T-helper 1 cell (primary cell): ENCODE measurements at places on chromosomes 13 and 19.

DNA sequence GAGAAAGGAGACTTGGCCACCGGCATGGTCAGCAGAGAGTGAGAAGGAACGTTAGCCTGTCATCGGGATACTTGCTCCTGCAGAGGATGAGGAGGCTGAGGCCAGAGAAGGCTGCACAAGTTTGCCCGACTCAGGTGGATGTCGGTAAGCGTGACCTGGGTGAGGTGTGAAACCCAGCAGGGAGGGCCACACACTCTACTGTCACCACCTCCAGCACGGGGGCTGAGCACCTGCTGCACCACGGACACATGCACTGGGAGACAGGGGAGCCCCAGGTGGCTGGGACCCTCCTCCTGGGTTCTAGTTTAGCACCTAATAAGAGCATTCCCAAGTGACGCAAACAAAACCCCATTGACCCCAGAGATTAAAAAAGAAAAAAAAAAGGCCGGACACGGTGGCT lies 17.3 kb downstream of the MLLT1 start:
- DNase-seq = no peak

- no peak for DNase-seq
These were observed 5.9 kb upstream of the ATP4A start for GRCh38 chr19:35569281-35569781.

DNA sequence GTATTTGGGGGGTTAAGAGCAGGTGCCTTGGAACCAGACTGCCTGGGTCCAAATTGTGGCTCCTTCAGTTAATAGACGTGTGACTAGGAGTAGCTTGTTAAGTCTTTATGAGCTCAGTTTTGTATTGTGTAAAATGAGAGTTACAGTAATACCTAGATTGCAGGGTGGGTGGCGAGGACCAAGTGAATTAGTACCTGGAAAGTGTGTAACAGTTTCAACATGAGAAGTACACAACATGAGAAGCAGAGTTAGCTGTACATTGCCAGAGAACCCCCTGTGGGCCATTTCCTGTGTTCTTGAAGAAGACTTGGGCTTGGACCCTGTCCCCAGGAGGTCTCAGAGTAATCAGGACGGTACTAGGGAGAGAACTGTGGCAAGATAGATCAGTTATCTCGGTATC lies 36.8 kb downstream of the PPP2R1A start:
- no peak for DNase-seq

- no peak for DNase-seq
These were observed 5.6 kb downstream of the RANBP3 start for GRCh38 chr19:5972355-5972731.

DNA sequence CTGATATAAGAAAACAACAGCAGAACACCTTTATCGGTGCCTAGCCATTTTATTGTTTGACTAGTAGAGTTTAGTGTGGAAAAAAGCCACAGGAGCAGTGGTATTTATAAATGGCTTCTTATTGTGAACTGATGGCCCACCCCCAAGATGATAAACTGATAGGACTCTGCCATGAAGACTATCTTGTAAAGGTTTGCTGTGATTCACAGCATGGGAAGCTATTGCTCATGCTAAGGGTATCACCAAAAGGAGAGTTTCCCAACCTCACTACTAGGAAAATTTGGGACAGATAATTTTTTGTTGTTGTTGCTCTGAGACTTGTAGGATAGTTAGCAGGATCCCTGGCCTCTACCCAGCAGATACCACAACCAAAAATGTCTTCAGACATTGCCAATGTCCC lies 12.0 kb upstream of the SLC7A1 start:
- no peak for DNase-seq

- DNase-seq = no peak
These were observed 2.2 kb upstream of the TNFSF9 start for GRCh38 chr19:6528544-6529121.

DNA sequence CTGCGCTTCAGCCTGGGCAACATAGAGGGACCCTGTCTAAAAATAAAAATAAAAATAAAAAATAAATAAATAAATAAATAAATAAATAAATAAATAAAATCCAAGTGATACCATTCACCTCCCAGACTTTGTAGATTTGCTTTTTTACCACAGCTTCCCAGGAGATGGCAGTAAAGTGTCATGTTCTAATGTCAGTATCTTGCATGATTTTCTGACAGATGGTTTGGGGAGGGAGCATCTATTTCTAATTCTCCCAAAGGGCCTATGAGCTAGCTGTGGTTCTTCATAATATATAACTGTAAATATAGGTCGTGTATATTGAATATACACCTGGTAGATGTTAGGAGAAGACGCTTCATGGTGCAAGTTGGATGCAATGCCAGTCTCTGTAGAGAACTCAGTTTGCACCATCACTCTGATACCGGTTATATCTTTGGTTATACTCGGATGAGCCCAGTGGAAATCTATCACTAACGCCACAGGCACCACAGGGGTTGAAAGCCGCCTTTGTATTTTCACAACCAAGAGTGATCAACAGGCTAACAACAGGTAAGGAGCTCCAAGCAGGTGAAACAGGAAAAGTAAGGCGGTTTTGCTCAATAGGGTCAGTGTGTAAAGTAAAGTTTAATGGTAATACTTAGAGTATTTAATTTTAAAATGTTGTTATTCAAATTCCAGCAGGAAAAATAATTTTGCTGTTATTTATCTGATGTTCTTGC lies 13.9 kb downstream of the APLP1 start:
- peak; percentile 52 for DNase-seq

- DNase-seq = no peak
These were observed 11.2 kb upstream of the ZNF358 start for GRCh38 chr19:7504684-7505083.

- no peak for DNase-seq
These were observed 66.5 kb downstream of the NDFIP2 start for GRCh38 chr13:79547211-79548195.

DNA sequence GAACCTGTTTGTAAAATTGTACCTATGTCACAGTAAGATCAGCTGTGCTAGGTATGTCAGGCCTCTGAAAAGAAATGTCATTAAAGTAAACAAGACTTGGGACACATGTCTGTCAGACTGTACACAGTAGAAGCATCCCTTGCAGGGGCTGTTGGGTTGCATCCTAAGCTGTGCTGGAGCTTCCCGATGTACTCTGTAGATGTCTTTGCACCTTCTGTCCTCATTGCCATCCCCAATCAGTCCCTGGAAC lies 48.7 kb upstream of the GPR183 start:
- no peak for DNase-seq

- DNase-seq = no peak
These were observed 5.5 kb upstream of the ADGRE5 start for GRCh38 chr19:14375582-14376291.

- DNase-seq = no peak
These were observed 16.6 kb upstream of the GATAD2A start for GRCh38 chr19:19388568-19389555.

GRCh38 chr19:6498294-6499036 lies 3.6 kb downstream of the TUBB4A start:
- DNase-seq = no peak

DNA sequence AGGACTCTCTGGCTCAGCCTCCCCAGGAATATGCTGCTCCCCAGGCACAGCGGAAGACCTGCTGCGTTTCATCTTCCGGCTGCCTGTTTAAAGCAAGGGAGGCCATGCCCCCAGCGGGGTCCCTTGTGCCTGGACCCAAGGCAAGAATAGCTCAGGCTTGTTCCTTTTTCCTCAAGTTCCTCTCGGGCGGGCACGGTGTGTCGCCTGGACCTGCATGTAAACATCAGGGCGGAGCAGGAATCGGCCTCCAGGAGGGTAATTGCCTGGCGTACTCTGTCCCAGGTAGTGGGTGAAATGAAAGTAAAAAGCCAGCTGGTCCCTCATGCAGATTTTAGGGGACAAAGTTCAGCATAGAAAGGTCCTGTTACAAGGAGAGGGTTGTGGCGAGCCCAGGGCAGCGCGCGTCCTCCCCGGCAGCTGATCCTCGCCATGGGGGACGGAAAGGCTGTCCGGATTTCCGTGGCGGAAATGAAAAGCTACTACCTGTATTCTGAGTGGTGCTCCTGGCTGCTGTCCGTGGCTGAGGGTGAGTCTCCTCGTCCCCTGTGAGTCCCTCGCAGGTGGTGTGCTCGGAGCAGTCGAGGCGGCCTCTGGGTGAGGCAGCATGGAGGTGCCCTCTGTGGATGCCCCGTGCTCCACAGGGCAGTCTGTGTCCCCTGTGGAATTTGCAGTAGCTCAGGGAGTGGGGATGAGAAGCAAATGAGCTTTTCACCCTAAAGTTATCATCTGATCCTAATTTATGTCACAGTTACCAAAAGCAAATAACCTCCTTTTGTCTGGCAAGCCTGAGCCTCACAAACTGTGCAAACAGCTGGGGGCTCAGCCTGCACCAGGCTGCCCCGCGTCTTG lies 16.2 kb downstream of the MCF2L start:
- DNase-seq = no peak

DNA sequence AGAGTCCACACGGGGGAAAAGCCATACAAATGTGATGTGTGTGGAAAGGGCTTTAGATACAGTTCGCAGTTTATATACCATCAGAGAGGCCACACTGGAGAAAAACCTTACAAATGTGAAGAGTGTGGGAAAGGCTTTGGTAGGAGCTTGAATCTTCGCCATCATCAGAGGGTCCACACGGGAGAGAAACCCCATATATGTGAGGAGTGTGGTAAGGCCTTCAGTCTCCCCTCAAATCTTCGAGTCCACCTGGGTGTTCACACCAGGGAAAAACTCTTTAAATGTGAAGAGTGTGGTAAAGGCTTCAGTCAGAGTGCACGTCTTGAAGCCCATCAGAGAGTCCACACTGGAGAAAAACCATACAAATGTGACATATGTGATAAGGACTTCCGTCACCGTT lies 23.3 kb upstream of the ZNF233 start:
- no peak for DNase-seq

DNA sequence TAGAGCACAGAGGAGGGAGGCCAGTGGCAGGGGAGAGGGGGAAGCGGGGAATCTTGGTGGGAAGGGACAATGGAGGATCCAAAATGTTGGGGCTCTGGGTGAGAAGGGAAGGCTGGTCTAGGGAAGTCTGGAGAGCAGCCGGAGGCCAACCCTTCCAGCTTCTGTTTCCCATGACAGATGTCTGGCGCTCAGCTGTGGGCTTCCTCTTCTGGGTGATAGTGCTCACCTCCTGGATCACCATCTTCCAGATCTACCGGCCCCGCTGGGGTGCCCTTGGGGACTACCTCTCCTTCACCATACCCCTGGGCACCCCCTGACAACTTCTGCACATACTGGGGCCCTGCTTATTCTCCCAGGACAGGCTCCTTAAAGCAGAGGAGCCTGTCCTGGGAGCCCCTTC lies 1.1 kb downstream of the PSENEN start:
- DNase-seq = no peak

GRCh38 chr19:32580901-32581704 lies at the start of gene PDCD5:
Gene PDCD5, plus strand, starts transcription at chr19:32581190. Its CDS starts 72 bp downstream, at chr19:32581262.
- DNase-seq = peak; percentile 95

DNA sequence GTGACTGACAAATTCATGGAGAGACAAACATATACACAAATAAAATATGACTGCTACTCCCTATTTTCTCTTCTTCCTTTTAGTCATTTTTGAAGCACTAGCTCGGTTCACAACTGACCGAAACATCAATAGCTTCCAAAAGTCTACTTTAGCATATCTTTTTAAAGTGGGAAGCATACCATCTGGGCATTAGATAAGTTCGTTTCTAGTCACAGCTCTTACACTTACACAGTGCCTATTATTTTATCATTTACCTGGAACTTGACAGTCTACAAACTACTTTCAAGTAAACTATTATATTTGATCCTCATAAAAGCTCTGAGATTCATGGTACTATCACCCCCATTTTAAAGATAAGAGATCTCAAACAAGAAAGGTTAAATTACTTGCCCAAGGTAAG lies 458.5 kb downstream of the LMO7 start:
- DNase-seq = no peak

DNA sequence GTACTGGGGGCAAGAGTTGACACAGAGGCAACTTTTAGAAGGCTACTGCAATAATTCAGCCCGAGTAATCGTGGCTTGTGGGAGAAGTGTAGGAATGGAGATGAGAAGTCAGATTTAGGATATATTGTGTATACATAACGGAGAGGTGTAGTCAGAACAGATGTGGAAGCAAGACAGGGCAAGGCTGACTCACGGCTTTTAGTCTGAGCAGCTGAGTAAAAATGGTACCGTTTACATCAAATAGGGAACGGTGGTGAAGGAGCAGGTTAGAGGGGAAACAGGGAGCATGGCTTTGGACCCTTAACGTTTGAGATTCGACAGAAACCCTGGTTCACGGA lies 796 bp upstream of the LSM14A start:
- DNase-seq = no peak

GRCh38 chr19:40700083-40700482 lies 9.6 kb upstream of the NUMBL start:
- DNase-seq = no peak

- DNase-seq = no peak
These were observed 446.3 kb downstream of the OLFM4 start for GRCh38 chr13:53474878-53475277.

GRCh38 chr13:75675421-75675820 lies 39.3 kb downstream of the LMO7 start:
- no peak for DNase-seq

- DNase-seq = no peak
These were observed 50.7 kb downstream of the ZNF723 start for GRCh38 chr19:22882797-22883196.

DNA sequence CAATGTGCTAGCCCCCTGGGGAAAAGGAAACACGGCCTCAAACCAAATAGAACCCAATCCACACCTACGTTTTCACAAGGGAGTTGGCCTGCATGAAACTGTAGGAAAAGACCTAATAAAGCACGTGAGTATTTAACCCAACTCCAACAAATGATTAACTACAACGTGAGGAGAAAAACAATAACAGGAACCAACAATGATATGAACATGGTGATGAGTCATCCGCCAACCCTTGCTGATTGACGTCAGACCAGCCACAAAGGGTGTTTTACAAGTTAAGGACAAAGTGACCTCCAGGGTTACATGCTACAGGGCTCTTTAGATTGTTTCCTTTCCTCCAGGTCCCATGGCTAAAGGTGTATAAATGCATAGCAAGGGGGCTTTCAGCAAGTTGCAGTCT lies 460.5 kb downstream of the COG6 start:
- DNase-seq = no peak

GRCh38 chr19:30739394-30739793 lies 367.2 kb downstream of the ZNF536 start:
- DNase-seq = no peak
